Inflammatory macrophage (primary cell): ENCODE measurements at places on chromosomes 12 and 14.

GRCh38 chr12:103495469-103496456 lies at the start of gene C12orf42:
Gene C12orf42 (minus strand): TSS chr12:103495968. CDS start chr12:103478426, 17,542 bp downstream.
- DNase-seq = no peak

GRCh38 chr12:108587826-108588225 lies 10.1 kb downstream of the TMEM119 start:
- DNase-seq = no peak

DNA sequence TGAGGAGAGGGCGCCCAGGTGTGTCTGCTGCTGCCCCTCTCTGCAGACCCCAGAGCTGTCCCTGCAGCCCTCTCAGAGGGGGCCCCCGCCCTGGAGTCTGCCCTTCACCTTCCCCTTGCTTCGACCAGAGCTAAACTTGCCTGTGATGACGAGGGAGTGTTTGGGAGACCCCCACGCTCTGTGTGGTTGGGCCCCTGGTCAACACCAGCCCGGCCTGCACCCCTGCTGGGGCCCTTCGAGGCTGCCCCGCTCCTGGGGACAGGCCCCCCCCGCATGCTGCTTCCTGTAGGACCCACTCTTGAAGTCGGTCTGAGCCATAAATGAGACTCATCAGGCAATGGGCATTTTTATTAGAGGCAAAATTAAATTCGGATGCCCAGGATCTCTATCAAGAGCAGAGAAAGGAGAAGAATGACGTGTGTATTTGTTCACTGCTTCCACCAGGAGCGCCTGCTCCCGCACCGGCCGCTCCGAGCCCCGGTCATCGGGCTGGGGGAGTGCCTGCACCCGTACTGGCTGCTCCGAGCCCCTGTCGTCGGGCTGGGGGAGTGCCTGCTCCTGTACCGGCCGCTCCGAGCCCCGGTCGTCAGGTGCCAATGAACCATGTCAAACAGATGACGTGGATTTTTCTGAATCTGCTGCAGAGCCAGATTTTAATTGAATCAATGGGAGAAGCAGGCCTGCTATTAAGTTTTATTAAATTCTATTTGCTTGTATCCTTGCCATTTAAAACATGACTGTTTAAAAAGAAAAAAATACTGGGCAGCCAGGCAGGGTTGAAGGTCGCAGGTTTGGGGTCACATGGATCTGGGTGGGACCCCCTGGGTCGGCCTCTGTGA lies 47.7 kb downstream of the NOC4L start:
- no peak for DNase-seq

- no peak for DNase-seq
These were observed 326.0 kb downstream of the RAD51B start for GRCh38 chr14:68145539-68145938.

DNA sequence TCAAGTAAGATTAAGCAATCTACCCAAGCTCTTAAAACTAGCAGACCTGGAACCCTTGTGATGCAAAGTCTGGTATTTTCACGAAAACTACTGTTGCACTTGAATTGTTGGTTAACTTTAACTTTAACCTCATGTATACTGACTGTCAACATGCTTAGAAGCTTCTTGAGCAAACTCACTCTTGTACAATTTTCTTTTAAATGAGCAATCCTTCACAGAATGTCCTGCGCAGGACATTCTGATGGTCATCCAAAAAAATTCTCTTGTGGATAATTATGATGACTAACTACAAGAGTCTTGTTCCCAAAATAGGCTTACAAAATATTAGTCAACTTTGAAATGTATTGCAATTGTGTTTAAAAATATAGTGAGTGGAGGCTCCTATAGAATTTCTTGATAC lies 54.0 kb upstream of the PDE3A start:
- DNase-seq = no peak
